ENCODE measurements at places on chromosomes 16 and 17.
A peak's percentile ranks its signal among the peaks of the same experiment; 100 is the strongest.

- no peak for DNase-seq
Observed at GRCh38 chr16:57314161-57314785, 29.8 kb upstream of the PLLP start.

DNA sequence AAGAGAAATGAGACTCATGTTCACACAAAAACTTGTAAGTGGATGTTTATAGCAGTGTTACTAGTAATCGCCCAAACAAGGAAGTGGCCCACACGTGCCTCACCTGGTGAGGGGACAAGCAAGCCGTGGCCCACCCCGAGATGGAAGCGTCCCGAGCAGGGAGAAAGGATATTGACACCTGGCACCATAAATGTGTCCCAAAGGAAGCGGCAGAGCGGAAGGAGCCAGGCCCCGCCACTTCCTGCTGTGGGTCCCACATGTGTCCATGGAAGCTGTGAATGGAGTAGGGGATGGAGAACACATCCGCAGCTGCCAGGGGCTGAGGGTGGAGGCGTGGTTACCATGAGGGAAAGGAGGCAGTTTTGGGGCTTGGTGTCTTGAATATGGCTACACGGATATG lies 18.9 kb downstream of the KCNJ18 start:
- DNase-seq: no peak

- DNase-seq: no peak
Observed at GRCh38 chr16:6704306-6704930, 628.2 kb upstream of the RBFOX1 start.

- DNase-seq: no peak
Observed at GRCh38 chr16:86736502-86736901, 158.2 kb downstream of the FOXL1 start.

- DNase-seq: no peak
Observed at GRCh38 chr17:69067274-69068047, 6.7 kb upstream of the ABCA9 start.

- no peak for DNase-seq
Observed at GRCh38 chr17:15348021-15348420, 6.6 kb upstream of the TEKT3 start.

DNA sequence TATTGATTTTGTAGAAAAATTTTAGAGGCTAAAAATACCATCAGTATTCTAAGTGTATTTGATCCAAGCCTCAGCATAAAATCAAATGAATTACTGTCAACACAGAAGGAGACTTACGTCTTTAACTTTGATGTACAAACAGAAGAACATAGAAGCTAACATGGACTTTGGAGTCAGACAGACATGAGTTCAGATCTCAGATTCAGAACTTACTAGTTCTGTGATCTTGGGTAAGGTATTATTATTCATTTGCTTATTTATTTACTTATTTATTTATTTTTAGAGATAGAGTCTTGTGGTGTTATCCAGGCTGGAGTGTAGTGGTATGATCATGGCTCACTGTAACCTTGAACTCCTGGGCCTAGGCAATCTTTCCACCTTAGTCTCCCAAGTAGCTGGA lies 4.0 kb upstream of the SLFN12L start:
- DNase-seq: no peak

DNA sequence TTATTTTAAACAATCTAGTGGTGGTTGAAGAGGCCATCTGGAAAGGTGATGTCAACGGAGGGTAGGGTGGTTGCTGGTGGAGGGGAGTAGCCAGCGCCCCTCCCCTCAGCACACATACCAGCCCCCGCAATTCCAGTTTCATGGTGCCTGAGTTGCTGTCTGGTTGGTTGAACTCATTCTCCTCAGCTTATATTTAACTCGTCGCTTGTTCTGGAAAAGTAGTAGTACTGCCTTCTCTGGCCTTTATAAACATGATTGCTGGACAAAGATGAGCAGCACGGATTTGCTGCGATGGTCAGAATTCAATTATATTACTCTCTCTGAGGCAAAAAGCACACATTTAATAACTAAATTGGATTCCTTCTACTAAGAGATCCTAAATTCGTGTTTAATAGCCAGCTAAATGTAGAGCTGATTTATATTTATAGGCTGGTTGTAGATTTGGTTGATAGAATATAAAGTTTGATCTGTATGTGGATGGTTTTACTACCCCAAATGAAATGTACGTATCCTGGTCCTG lies 238.0 kb upstream of the TBX2 start:
- DNase-seq: no peak

DNA sequence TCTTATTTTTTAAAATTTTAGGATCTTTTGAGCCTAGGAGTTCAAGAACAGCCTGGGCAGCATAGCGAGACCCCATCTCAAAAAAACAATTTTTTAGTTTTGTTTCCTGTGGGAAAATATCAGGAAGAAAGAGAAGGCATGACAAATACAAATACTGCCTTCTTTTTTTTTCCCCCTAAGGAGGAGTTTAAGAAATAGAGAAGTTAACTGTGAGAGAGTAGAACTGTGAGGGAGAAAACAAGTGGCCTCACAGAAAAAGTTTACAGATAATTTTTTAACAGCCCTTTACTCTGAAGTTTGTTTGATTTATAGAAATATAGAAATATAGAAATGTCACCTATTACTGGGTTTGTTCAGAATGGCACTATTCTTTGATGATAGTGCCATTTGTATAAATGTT lies 21.1 kb downstream of the TTYH2 start:
- DNase-seq: no peak

DNA sequence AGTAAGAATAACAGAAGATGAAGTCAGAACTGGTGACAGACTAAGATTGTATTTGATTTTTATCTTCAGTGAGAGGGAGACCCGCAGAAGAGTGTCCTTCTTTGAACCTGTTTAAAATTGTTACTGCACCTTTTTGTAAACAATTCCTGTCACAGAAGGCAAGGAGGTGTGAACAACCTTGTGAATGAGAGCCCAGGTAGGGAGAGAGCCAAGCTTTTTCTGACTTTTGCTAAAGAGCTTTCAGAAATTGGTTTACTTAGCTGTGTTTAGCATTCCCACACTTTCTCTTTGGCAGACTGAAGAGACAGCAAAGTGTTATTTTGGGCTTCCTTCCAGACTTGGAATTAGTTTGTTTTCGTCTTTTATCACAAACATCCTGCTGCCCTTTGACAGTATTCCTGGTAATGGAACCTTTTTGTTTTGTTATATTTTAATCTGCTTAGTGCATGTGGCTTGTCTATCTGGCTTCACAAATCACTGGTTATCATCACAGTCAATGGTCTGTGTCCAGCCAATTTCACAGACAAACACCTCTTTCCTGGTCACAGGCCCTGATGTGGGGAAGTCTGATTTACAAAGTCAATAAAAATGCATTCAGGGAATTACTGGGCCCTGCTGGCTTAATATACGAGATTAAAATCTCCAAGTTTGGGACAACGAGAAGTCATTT lies 85.7 kb upstream of the HS3ST2 start:
- no peak for DNase-seq

- DNase-seq: no peak
Observed at GRCh38 chr16:58266336-58266735, 28.5 kb downstream of the PRSS54 start.

DNA sequence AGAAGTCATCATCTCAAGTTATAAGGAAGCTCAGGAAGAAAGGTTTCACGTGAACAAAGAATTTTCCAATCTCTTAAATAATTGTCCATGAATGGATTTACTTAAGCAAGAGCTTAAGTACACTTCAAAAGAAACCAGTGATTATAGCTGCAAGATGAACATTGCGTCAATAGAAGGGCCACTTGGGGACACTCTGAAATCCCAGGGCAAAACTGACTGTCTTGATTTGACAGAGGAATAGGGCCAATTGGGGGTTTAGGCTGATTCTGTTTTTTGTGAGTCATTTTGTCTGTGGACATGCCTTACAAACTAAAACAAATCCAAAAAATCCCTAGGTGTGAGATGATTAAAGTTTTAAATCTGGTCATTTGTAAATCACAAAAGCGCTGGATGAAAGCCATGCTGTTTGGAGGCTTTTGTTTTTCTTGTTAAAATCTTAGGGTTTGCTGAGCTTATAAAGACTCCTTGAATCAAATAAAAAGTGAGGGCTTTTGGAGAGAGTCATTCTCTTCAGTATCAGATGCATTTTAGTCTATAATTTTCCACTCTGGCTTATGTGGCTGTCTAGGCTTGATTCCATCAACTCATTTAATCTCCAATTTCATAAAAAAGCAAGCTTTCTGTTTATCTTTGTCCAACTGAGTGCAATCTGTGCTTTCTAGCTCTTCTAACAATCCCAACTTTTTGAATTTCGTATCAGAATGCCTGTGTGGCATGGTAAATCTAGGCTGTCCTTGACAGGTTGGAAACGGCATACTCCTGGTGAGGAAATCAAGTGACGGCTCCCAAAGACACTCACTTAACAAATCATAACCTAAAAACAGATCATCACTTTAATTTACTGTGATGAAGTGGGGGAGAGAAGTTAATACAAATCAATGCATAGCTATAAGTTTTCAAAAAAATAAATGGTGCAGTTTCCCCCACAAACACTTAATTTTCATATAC lies 98.2 kb upstream of the SOX9 start:
- no peak for DNase-seq

DNA sequence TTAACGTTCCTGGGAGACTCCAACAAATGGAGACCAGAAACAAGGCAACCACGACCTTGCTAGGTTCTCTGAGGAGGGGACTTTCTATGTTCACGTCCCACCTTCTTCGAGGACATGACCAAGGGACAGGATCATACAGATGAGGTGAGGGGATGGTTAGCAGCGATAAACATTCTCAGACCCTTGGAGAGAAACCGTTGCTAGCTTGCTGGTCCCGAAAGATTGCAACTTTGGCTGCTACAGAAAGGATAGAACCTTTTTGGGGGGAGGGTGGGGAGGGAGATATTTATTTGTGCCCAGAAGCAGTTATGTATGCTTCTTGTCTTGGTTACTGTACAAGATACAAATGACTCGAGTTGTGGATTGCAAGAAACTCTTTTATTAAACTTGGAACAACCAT lies 35.3 kb upstream of the KCNJ2 start:
- DNase-seq: no peak

DNA sequence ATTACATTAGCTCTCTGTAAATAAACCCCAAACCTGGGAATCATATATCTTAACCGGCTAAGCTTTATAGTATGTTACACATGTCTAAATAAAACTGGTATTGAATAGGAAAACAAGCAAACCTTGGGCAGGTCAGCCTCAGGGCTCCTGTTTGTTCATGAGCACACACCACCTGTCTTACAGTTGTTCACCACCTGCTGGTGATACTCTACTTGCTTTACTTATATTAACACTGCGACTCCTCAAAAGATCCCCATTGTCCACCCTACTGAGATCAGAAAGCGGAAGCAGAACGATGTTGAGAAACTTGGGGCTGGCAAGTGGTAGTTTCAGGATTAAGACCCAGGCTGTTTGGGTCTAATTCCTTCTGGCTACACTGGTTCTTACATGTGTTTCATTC lies 16.4 kb downstream of the CDH13 start:
- no peak for DNase-seq

GRCh38 chr16:84886497-84887090 lies 66.8 kb downstream of the CRISPLD2 start:
- no peak for DNase-seq

GRCh38 chr17:21199856-21200255 lies 14.1 kb downstream of the TMEM11 start:
- DNase-seq: no peak

GRCh38 chr17:77382966-77383612 lies 242.3 kb downstream of the SEC14L1 start:
- DNase-seq: no peak

- no peak for DNase-seq
Observed at GRCh38 chr16:88341551-88342290, 41.0 kb upstream of the ZNF469 start.

DNA sequence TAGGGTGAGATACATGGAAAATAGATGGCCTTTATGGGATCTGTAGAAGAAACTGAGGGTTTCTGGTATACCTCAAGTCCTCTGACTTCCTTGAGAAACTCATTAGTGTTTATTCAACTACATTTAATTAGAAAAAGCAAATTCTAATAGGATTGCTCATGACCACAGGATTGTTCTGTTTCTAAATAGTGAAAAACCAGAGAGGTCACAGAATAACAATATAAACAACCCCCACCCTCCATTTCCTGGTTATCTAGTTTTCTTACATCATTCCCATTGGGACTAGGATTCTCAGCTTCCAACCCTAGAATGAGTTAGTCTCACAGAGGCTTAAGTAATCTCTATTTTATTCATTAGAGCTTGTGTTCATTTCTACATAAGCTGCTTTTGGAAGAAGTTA lies 30.0 kb downstream of the SF3B3 start:
- no peak for DNase-seq

- no peak for DNase-seq
Observed at GRCh38 chr16:13660807-13661206, 259.1 kb upstream of the ERCC4 start.

- DNase-seq: no peak
Observed at GRCh38 chr17:30547778-30548573, 70.8 kb downstream of the GOSR1 start.

DNA sequence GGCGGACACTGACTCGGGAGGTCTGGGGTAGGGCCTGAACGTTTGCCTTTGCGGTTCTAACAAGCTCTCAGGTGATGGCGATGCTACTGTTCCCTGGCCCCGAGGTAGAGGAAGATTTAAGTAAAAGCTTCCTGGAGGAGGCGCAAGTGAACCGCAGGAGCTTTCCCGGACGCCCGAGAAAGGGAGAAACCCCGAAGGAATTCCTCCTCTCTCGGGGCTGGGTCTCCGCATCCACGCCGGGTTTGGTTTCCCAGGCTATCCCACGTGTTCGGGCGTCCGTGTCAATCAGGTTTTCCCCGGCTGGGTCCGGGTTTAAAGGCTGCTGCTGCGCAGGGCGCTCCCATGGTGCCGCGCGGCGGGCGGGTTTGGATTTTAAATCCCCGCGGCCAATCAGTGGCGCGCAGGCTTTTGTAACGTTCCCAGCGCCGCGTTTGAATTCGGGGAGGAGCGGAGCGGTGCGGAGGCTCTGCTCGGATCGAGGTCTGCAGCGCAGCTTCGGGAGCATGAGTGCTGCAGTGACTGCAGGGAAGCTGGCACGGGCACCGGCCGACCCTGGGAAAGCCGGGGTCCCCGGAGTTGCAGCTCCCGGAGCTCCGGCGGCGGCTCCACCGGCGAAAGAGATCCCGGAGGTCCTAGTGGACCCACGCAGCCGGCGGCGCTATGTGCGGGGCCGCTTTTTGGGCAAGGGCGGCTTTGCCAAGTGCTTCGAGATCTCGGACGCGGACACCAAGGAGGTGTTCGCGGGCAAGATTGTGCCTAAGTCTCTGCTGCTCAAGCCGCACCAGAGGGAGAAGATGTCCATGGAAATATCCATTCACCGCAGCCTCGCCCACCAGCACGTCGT lies at the start of gene PLK1:
TSS of gene PLK1 (plus strand) at position 460 of the 844 bp plus-strand sequence. CDS start at position 504, 44 bp downstream.
- peak; percentile 85 for DNase-seq

GRCh38 chr16:50354629-50355456 lies 13.9 kb downstream of the BRD7 start:
- DNase-seq: no peak

GRCh38 chr16:783404-784161 lies 4.6 kb downstream of the RPUSD1 start:
- DNase-seq: no peak

DNA sequence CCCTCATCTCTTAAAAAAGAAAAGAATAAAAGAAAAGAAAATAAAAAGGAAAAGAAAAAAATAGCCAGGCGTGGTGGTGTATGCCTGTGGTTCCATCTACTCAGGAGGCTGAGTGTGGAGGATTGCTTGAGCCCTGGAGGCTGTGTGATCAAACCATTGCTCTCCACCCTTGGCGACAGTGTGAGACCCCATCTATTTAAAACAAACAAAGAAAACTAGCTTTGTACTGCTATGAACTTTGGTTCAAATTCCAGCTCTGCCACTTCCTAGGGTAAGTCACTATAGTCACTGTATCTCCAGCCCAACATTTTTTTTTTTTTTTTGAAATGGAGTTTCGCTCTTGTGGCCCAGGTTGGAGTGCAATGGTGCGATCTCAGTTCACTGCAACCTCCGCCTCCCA lies 4.2 kb downstream of the CTF1 start:
- no peak for DNase-seq

Data from stimulated activated CD4-positive, alpha-beta T cell treated with anti-CD3 and anti-CD28 coated beads, Interleukin-12 subunit alpha, Interleukin-12 subunit beta, amount 100 ng/mL, for 48 hours (primary cell).